Amygdala (tissue), 56 donors: ENCODE measurements at places on chromosomes 4 and X.
A peak's percentile ranks its signal among the peaks of the same experiment; 100 is the strongest.

GRCh38 chrX:150348365-150348764 is 14.8 kb upstream of the MAMLD1 start:
- DNase-seq: no peak

DNA sequence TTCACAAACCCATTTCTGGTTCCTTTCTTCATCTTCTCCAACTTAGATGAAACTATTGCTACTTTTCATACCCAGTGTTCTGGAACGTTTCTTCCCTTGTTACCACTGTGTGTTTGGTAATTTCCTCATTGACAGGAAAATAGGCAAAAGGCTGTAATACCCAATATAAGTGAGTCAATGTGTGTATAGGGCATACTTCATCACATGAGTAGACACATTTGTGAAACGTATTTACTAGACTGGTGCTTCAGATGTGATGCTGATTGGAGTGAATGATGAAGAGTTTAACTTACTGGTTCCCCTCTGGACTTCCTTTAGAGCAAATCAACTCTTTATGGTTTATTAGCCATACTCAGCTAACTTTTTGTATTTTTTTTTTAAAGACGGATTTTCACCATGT is 195.1 kb upstream of the ATP6AP2 start:
- DNase-seq: no peak

- DNase-seq: no peak
Observed at GRCh38 chr4:174757736-174758135, 71.3 kb downstream of the GLRA3 start.

- no peak for DNase-seq
Observed at GRCh38 chrX:123993326-123993725, 31.8 kb downstream of the STAG2 start.

DNA sequence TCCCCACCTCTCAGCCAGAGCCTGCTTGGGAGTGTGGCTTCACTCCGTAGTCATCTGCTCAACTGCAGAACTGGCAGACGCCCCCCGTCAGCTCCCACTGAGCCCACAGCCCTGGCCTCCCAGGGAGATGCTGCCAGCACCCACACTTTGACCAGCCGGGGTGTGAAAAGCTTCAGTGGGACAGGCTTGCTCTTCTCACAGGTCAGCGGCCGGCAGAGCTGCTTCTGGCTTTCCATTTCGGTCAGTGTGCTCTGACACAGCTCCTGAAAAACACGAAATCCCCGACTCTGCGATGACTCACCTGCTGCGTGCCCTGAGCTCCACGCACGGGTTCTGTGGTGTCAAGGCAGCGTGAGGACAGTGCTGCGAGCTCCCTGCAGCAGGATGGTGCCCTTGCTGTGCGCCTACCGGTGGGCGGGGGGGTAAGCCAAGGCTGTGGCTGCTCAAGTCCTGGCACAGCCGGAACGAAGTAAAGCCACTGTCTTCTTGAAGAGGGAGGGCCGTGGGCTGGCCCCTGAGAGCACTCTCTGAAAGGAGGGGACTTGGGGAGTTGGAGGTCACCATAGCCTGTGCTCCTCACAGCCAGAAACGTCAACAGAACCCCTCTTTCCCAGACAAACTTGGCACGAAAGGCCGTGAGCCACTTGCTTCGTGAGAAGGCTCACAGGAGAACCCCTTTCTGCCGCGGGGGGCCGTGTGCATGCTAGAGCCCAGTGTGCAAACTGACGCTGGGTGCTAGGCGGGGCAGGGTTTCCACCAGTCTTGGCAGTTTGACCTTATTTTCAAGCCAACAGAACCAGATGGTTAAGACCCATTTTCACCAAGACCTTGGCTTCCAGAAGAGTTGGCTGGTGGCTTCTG is 23.6 kb downstream of the NOP14 start:
- DNase-seq: no peak

GRCh38 chr4:602559-602942 is 22.8 kb upstream of the PDE6B start:
- DNase-seq: peak; percentile 32

GRCh38 chr4:24794916-24795665 is at the start of gene SOD3:
Gene SOD3, plus strand, starts transcription at chr4:24795573. Its CDS starts 3,949 bp downstream, at chr4:24799522.
- DNase-seq: no peak

DNA sequence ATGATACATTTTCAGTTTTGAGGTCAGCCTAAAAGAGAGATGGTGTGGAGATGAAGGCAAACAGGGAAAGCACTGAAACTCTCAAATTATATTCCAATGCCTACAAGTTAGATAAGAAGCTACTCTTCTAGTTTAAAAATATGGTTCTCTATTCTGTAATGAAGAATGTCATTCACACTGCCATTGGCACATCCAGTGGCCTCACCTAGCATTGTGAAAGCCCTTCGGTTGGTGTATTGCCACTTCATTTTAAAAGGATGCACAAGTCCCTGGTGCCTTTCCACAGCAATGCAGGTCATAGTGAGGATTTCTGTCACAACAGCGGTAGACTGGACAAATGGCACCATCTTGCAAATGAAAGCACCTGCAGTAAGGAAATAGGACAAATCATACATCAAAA is 40.6 kb downstream of the QRFPR start:
- no peak for DNase-seq

- DNase-seq: no peak
Observed at GRCh38 chr4:125254106-125254505, 60.6 kb upstream of the FAT4 start.

- DNase-seq: no peak
Observed at GRCh38 chr4:181911420-181911819, 331.8 kb upstream of the TENM3 start.

- no peak for DNase-seq
Observed at GRCh38 chr4:93891244-93891643, 62.7 kb downstream of the ATOH1 start.

DNA sequence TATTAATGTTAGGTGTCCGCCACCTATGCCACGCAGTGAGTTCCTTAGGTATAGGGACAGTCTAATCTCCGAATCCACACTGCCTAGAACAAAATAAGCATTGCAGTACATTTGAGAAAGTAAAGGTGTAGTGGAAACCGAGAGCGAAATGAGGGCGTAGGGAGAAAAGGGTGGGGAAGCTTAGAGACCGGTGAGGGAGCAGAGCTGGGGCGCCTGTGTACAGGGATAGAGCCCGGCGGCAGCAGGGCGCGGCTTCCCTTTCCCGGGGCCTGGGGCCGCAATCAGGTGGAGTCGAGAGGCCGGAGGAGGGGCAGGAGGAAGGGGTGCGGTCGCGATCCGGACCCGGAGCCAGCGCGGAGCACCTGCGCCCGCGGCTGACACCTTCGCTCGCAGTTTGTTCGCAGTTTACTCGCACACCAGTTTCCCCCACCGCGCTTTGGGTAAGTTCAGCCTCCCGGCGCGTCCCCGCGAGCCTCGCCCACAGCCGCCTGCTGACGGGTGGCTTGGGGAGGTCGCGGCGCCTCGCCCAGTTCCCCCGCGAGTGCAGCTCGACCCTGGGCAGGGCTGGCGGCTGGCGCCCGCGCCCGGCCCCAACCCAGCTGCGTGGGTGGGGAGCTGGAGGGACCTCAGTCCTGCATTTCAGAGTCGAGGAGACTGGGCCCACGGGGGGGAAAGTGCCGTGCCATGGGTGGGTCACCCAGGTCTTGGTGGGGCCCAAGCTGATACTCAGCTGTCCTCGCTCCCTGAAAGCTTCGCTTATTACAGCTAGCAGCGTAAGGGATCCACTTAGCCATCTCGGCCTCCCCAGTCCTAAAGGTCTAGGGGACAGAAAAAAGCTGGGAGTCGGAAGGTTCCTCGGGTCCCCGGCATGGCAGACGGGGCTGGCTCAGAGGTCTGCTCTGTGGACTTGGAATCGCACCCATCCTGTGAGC is at the start of gene ANXA3:
TSS of gene ANXA3 (plus strand) at position 351 of the 932 bp plus-strand sequence. CDS start 2,704 bp downstream, outside the sequence.
- no peak for DNase-seq

- DNase-seq: no peak
Observed at GRCh38 chr4:93320356-93320755, 508.2 kb upstream of the ATOH1 start.

DNA sequence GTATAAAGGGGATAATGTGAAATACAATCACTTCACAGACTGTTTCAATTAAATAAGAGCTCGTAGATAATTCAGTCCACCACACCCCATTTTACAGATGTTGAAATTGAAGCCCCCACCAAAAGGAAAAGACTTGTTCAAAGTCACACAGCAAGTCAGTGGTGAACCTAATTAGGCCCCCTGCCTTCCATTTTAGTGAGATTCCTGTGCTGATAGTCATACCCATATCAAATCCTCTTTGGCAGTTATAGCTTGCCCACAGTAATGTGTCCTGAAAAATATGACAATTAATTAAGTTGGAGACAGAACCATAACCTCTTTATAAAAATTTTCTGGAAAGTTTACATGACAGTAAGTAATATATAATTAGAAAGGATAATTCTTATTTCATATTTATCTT is 58.0 kb downstream of the AR start:
- no peak for DNase-seq

GRCh38 chr4:853416-853781 is 27.5 kb upstream of the CPLX1 start:
- no peak for DNase-seq

- no peak for DNase-seq
Observed at GRCh38 chr4:61628727-61629126, 428.6 kb downstream of the ADGRL3 start.

DNA sequence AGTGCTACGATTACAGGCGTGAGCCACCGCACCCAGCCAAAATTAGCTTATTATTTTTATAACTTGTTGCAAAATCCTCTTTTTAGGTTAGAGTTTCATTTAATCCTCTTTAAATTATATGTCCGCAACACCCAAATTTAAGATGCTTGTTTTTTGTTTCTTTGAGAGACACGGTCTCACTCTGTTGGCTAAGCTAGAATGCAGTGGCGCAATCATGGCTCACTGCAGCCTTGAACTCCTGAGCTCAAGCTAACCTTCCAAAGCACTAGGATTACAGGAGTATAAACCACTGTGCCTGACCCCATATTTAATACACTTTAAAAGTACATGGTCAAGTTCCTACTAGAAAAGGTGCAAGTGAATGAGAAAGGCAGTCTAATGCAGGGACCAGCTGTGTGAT is 2.2 kb downstream of the RBBP7 start:
- no peak for DNase-seq

GRCh38 chrX:69282893-69283690 is 117.8 kb upstream of the PJA1 start:
- DNase-seq: no peak

DNA sequence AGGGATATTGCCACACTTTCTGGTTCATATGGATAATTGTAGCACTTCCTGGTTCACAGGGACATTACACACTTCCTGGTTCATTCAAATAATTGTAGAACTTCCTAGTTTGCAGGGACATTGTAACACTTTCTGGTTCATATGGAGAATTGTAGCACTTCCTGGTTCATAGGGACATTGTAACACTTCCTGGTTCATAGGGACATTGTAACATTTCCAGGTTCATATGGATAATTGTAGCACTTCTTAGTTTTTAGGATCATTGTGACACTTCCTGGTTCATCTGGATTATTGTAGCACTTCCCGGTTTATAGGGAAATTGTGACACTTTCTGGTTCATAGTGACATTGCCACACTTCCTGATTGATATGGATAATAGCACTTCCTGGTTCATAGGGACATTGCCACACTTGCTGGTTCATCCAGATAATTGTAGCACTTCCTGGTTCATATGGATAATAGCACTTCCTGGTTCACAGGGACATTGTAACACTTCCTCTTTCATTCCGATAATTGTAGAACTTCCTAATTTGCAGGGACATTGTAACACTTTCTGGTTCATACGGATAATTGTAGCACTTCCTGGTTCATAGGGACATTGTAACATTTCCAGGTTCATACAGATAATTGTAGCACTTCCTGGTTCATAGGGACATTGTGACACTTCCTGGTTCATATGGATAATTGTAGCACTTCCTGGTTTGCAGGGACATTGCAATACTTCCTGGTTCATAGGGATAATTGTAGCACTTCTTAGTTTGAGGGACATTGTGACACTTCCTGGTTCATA is 59.2 kb upstream of the CD99 start:
- no peak for DNase-seq

- no peak for DNase-seq
Observed at GRCh38 chrX:100647095-100647494, 3.1 kb downstream of the SRPX2 start.

- no peak for DNase-seq
Observed at GRCh38 chrX:11478026-11478425, 184.8 kb downstream of the AMELX start.

- DNase-seq: no peak
Observed at GRCh38 chr4:172142281-172142741, 329.1 kb downstream of the GALNTL6 start.

GRCh38 chr4:147768113-147768512 is 36.2 kb downstream of the ARHGAP10 start:
- DNase-seq: no peak

DNA sequence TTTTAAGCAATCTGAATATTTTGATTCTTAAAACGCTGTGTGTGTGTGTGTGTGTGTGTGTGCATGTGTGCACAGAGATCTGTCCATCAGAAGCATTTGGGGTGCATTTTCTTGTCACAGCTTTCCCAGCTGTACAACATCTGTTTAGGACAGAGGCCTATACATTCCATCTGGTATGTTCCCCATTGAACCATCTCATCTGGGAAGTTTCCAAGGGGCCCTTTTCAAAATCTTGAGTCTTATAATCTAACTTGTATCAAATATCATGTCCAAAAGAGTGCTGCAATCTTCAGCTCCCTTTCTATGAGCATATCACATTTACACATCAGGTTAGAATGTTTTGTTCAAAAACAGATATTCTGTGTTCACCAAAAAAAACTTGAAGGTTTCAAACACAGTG is 16.5 kb upstream of the MID1 start:
- DNase-seq: no peak

DNA sequence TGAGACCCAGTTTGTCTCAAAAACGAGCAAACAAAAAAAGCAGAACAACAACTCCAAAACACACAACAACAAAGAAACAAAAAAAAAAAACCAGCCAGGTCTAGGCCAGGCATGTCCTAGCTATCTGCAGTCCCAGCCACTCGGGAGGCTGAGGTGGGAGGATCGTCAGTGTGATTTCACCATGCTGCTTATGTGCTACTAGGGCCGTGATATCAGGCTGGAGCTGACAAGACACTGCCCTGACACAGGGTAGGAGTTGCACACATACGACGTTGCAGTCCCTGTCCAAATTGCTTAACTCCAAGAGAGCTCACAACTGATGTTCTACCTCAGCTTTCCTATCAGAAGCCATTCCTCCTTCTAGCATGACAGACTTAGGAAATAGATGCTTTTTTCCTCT is 204.9 kb downstream of the AASDH start:
- DNase-seq: no peak

DNA sequence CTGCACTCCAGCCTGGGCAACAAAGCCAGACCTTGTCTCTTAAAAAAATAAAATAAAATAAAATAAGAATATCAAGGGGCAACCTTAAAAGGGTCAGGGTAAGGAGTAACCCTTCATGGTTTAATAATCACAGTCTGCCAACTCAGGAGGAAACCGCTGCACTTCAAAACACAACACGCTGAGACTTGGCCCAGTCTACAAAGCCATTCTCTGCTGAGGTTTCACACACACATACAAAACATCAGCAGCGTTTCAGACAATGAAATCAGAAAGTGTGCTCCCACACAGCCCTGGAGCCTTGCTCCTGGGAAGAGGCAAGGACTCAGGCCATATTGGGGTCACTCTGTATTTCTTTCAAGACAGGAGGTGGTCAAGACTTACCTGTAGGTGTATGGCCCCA is 18.3 kb downstream of the SCARB2 start:
- DNase-seq: no peak
